ENCODE measurements at places on chromosomes 4 and X. TPM values are rescaled to one million over a fixed set of nuclear protein-coding genes. Genes with fewer than 3 reads are reported as not detected.

GRCh38 chr4:6180841-6181631 lies 19.3 kb downstream of the JAKMIP1 start:
- no peak for DNase-seq

Gene MAGEA1
- polyA plus RNA-seq, result not detected

DNA sequence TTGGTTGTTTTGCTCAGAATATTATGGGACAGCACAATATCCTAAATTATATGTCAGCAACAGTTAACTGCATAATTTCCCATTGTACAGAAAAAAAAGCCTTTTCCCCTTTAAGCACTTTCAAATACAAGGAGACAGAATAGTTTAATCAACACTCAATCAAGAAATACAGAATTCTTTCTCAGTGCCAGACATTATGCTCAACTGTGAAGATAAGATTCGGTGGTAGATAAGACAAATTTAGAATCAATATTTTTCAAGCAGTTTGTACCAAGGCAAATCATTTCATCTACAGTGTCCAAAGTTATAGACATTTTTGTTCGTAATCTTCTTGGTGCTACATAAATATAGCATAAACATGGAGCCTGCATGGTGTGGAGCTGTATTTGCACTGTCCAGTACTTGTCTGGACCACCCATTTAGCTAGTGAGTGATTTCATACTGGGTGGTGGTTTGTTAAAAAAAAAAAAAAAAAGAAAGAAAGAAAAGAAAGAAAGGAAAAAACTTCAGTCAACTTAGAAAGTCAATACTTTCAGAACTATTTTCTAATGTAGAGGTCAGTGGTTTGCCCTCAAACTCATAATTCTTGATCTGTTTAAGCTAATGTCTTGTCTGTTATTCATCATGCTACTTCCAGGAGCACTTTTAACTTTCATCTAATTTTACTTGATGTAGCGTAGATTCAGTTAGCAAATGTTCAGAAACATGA lies 522.9 kb downstream of the FAT4 start:
- DNase-seq, result no peak

DNA sequence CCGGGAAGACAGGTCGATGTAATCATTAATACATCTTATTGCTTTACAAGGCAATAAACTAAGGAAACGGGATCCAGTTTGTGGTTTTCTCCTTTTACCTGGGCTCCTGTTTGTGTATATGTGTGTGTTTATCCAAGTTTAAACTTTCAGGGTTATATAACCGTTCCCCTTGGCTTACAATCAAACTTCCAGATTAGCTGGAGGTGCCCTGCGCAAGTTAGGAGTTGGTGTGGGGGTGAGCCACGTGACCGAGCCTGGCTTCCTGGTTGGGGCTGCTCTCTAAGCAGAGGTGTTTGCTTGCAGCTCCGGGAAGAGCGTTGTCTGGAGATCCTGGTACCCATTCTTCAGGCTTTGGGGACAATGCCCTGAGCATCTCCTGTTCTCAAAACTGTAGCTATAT lies 129.2 kb downstream of the FHDC1 start:
- DNase-seq, result no peak

Gene BDH2
- 218 TPM for polyA plus RNA-seq

- DNase-seq, result no peak
Observed at GRCh38 chrX:116232833-116233232, 62.3 kb downstream of the AGTR2 start.

DNA sequence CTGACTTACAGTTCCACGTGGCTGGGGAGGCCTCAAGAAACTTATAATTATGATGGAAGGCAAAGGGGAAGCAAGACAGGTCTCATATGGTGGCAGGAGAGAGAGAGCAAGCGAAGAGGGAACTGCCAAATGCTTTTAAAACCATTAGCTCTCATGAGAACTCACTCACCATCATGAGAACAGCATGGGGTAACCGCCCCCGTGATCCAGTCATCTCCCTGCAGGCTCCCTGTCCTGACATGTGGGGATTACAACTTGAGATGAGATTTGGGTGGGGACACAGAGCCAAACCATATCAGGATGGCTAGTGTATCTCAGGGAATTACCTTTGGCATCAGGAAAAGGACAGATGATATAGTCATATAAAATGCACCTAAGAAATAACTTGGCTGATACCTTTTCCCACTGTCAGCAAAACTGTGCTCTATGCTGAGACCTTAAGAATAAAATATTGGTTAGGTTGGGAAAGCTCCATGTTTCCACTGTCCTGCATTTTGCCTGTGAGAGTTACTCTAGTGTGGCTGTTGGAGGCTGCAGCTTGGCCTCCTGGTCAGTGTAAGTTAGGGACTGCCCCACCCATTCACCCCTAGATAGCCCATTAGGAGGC lies 110.3 kb downstream of the UCHL1 start:
- no peak for DNase-seq

DNA sequence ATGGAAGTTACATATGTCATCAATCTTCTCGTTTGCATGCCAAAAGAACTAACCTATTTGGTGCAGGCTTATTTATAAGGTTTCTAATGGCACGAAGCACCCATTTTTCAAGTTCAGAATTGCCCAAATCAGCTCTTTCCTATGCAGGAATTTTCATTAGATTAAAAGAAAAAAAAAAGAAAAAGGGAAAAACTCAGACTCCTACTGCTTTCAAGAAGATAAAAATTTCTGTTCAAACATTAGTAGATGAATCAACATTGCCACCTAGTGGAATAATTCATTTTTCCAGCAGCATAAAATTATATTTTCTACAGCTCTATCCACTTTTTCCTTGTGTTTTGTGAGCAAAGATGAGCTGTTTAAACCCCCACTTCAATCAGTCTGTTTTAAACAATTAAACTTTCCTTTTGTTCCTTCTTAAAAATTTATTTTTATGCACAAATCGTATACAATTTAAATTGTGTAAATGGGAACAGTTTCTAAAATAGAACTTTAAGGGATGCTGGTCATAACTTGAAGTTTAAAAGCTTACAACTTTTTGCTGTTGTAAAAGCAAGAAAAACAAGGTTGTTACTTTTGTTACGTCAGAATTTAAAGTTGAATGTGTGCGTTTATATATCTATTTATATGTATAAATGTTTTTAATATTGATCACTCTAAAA lies 309.9 kb downstream of the ARAP2 start:
- peak; percentile 36 for DNase-seq

DNA sequence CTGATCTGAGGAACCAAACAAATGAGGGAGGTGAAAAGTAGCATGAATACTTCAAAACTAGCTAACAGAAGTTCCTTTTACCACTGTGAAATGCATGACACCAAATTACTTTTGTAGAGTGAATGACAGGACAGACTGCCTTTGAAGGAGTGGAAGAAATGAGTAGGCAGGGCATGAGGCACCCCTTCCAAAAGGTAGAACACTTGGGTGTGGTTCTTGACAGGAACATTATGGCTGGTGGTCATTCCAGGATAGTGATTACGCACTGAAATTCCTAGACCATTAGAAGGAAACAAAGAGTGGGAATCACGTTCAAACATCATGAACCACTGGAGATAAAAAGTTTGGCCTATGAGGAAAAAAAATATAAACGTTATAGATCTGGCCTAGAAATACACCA lies 4.9 kb downstream of the HUWE1 start:
- DNase-seq, result no peak

DNA sequence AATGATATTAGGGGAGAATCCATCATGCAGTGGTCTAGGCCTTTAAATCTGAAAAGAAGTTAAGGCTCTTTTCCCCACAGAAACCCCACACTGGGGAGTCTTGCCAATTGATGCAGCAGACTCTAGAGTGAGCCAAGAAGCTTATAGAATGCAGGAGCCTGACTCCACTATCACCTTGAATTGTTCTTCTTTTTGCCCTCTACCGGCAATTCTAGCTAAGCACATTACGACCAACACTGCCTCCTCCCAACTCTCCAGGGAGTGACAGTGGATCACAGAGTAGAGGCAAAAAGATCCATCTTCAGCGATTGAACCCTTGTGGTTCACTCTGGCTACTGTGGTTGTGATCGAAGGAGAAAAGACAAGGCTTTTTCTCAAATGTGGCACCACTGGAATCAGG lies 331.5 kb downstream of the NKX6-1 start:
- DNase-seq, result no peak

GRCh38 chr4:5589495-5589894 lies 118.9 kb downstream of the EVC2 start:
- no peak for DNase-seq

DNA sequence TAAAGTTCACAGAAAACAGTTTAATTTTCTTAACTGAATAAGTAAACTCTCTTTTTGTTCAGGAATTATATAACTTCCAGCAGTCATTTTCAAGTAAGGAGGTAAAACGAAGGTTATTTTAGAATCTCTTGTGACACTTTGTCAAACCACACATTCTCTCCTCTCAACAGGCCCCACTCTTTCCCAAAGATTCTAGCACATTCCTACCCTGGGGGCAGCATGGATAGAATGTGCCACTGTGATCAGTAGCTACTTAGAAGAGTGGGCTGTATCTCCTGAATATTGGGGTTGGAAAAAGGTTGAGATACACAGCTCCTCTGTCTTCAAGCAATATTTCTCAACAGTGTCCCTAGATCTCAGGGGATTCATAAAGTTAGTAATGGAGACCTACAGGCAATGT lies 157.6 kb downstream of the EMCN start:
- DNase-seq, result no peak

- no peak for DNase-seq
Observed at GRCh38 chrX:153641627-153642026, 5.4 kb upstream of the DUSP9 start.

- no peak for DNase-seq
Observed at GRCh38 chr4:159871141-159871540, 768.3 kb downstream of the RAPGEF2 start.

Gene SPANXB1
- not detected for polyA plus RNA-seq

Gene LDB2
- 103 TPM for polyA plus RNA-seq

Gene PPEF2
- polyA plus RNA-seq, result not detected

DNA sequence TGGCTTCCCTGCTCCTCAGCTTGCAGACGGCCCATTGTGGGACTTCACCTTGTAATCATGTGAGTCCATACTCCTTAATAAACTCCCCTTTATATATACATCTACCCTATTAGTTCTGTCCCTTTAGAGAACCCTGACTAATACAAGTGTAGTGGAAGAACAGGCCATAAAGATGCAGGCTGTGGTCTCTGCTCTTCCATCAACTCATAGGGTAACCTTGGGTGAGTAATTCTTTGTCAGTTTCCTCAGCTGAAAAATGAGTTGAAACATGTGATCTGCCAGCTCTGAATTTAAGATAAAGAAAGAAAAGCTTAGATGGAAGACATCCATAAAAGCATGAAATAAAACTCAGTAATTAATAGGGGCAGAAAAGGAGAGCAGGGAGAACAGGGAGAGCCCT lies 103.6 kb downstream of the ENOX2 start:
- no peak for DNase-seq

Gene REELD1
- polyA plus RNA-seq, result 0.22 TPM

GRCh38 chr4:81353861-81354260 lies 117.8 kb downstream of the RASGEF1B start:
- DNase-seq, result no peak

Gene DCAF4L1
- polyA plus RNA-seq, result 0.23 TPM

DNA sequence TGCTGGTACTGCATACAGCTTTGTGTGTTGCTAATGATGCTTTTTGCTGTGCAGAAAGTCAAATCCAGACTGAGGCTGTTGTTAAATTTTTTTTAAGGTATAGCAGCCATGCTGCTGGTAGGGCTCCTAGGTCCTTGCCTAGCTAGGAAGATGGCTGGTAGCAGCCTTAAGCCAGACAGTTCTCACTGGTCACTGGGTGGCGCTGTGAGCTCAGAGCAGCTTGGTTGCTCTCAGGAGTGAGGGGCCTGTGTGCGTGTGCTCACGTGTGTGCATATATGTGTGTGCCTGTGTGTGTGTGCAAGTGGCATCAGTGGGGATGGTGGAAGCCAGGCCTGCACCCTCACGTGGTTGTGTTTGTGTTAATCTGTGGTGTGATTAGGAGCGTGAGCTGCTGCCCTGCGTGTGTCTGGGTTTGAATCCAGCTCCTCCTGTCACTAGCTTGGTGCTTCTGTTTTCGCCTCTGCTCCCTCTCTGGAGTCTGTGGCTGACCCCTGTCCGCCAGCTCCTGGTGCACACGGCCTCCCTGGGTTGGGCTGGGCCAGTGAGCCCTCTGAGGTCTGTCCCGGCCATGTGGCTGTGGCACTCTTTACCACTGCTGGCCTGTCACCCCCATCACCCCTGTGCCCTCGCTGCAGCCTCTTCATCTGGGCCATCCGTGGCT lies 46.1 kb downstream of the SORCS2 start:
- DNase-seq, result no peak

Gene AKAP14
- polyA plus RNA-seq, result not detected

DNA sequence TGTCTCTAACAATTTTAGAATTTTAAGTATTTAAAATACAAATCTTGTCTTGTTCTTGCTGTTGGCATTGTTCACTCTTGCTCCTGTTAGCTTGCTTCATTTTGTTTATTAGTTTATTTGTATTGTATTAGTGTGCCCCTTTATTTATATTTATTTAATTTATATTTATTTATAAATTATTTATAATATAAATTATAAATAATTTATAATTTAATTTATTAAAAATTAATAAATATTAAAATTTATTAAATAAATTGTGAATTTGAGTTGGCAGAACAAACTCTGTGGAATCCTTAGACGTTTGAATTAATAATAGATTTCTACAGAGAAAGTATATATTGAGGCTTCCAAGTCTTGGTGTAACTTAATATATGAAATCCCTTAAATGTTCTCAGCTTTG lies 331.4 kb downstream of the SPOCK3 start:
- no peak for DNase-seq

DNA sequence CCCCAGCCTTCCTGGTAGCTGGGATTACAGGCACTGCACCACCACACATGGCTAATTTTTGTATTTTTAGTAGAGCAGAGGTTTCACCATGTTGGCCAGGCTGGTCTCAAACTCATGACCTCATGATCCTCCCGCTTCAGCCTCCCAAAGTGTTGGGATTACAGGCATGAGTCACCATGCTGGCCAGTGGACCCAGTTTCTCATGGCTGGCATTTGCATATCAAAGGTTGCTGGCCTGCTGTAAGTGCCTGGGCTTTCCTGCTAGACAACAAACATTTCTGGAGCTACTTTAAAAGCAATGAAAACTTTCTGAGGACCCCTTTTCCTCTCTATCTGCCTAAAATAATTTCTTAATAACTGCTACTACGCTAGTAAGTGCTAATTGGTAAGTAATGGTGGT lies 228.2 kb downstream of the PCDH10 start:
- DNase-seq, result no peak

GRCh38 chr4:56976837-56977320 lies 527 bp downstream of the NOA1 start:
- no peak for DNase-seq

- DNase-seq, result no peak
Observed at GRCh38 chr4:105624530-105624929, 72.1 kb downstream of the ARHGEF38 start.

DNA sequence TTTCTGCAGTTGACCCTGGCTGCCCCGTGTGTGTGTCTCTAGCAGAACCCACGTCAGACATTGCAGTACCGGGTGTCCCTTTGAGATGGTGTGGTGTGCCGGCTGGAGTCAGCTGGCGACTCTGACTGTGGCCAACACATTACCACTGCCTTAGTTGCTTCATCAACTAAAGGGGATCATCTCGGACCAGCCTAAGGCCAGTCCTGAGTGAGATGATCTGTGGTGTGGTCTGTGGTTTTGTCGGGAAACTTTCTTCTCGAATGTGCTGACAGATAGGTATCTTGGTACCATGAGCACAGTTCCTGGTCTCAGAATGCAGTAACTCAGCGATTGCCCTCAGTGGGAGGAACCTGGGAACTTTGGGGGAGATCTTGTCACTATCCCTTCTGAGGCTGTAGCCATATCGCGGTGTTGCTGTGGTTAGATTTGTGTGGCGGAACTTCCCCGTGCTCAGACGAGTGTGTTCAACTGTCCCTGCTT lies 15.8 kb downstream of the TBC1D14 start:
- DNase-seq, result no peak

Gene BST1
- polyA plus RNA-seq, result 16.7 TPM

Measured in renal cortex interstitium (tissue), 15 donors.